ENCODE measurements at places on chromosomes 3 and 15.

- DNase-seq: no peak
Observed at GRCh38 chr3:126097801-126098200, 13.9 kb upstream of the SLC41A3 start.

DNA sequence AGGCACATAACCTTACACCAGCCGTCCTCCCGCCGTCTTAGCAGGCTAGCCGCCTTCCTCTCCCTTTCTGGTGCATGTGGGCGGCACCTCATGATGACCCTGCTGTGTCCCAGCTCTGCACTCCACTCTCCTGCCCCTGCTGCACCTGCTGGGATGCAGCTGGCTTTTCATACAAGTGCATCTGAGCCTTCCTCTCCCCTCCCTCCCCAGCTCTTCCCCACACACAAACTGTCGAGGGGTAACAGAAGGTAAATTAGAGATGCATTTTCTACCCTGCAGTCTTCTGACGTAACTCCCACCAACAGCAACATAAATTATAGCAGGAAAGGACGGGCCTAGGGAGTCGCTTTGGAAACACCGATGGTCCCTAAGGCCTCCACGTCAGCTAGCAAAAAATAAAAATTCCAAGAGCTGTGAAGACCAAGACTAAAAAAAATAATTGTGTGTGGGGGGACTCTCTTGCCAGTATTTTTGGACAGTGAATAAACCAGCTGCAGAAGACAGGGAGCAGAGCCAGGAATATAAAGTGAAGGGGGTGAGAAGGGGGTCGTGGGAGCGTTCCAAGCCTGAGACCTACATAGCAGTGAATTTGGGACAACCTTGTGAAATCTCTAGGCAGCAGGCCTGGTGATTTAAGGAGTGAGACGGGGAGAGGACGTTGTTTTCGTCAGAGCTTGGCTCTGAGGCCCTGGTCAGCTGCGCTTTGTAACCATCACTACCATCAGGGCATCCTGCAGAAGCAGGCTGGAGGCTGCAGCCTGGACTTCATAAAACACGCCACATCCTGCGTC is 216.2 kb downstream of the ADAMTS17 start:
- no peak for DNase-seq

GRCh38 chr15:52134502-52135144 is 22.0 kb upstream of the BCL2L10 start:
- DNase-seq: no peak

DNA sequence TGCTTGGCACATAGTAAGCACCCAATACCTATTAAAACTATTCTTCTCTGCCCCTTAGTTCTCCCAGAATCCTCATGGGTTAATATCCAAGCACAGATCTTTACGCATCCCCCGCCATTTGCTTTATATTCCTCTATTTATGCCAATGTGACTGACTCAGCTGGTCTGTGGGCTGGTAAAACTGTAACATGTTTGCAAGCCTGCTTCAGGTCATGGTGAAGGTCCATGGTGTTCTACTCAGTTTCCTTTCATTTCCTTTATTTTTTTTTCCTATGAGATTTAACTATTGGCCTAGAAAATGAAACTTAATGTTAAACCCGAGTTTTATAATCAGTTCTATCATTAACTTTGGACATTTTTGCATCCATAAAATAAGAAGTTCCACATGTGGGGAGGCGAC is 47.0 kb downstream of the FRMD4B start:
- DNase-seq: no peak

- no peak for DNase-seq
Observed at GRCh38 chr3:51977446-51978142, 2.7 kb downstream of the ABHD14A start.

GRCh38 chr15:64148168-64148567 is 3.4 kb upstream of the SNX22 start:
- DNase-seq: no peak

- DNase-seq: no peak
Observed at GRCh38 chr3:189133768-189134167, 38.0 kb upstream of the TPRG1 start.

- no peak for DNase-seq
Observed at GRCh38 chr3:96267577-96267976, 546.8 kb upstream of the EPHA6 start.

All from germinal center (tissue), 1 donor.